ENCODE measurements at places on chromosomes 5 and 9. TPM values are rescaled to one million over a fixed set of nuclear protein-coding genes. Genes with fewer than 3 reads are reported as not detected.

- no peak for DNase-seq
- H3K27me3 ChIP-seq: no peaks in the 10 kb centered on the region
- H3K4me3 ChIP-seq: no peak overlapping the region
Observed at GRCh38 chr9:126276056-126276728, 50.4 kb upstream of the MVB12B start.

The PAEP gene
- total RNA-seq: not detected

DNA sequence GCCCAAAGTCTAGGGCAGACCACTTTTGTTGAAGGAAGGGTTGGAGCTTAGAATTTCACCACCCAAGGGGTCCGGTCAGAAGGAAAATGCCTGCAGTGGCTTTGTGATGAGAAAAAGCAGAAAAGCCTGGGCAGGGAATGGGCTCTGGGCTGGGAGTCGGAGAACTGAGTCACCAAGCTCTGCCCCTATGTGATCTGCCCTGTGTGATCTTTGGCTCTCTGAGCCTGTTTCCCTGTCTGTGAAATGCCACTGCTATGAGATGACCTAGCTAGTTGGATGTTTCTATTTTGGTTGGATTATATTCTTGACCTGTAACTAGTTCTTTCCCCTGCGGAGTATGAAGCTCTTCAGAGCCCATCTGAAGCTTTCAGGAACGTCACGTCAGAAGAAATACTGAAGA is 9.8 kb downstream of the POLR1E start:
- no peak overlapping the region for H3K4me3 ChIP-seq
- DNase-seq: no peak
- no peaks in the 10 kb centered on the region for H3K27me3 ChIP-seq

The PCDHGA10 gene
- 7.4 TPM for total RNA-seq

DNA sequence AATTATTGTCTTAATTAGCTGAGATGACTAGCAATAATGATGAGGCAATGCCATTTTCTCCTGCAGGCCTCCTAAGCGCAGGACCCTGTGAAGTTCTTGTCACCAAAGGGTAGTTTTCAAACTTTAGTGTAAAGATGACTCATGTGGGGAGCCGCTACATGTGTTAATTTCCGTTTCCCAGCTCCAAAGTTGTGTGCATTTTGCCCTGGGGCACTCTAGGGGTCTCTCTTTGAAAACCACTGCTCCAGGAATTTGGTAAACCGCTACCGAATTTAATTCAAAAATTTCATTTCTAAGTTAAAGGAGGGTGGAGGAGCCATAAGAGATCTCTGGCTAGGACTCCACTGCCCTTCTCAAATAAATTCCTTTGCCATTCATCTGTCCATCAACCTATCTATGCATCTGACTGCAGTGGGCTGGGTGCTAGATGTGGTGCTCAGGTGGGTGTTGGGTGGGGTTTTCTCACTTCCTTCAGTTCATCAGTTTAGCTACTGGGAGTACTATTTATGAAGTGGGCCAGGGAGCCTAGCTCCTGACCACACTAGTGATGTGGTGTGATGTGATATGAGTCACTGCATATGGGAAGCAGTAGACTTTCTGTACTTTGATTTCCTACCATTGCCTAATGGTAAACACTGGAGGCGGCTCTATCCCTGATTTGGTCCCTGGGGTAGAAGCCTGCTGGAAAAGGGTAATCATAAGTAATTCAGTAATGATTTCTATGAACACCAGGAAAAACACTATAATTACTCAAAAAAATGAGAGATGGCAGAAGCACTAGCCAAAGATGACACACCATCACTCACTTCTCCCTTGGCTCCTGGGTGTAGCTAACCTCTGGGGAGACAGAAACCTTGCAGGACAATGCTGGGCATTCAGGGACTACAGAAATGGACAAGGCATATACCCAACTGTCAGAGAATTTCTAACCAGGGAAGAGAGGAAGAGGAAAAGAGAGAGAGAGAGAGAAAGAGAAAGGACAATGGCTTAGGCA is 4.0 kb upstream of the ZSWIM6 start:
- H3K4me1 ChIP-seq: peaks cover 2% of the 10 kb centered on the region
- no peak overlapping the region for H3K4me3 ChIP-seq
- no peak overlapping the region for H3K27ac ChIP-seq

DNA sequence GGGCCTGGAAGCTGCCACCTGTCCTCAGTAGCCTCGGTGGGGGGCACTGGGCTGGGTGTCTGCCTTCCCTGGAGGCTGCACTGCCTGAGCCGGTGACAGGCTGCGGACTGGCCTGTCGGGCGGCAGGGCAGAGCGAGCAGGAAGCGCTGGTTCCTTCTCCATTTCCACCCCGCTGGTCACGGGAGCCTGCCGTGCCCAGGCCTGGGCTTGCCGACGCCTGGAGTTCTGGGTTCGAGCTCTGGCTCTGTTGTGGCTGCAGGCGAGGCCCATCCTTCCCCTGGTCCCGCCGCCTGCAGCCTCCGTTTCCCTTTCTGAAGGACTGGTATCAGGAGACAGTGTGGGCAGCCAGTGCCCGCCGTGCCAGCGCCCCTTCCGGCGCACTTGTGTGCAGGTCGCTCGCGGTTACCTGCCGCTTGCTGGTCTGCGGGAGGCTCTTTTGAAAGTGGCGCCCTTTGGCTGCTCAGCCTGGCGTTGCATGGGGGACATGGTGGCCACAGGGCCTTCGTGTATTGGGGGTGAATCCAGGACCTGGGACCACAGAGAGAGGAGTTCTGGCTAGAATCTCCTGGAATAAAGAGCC is 34.0 kb downstream of the RXRA start:
- no peak for DNase-seq
- no peaks in the 10 kb centered on the region for H3K36me3 ChIP-seq
- no peaks in the 10 kb centered on the region for H3K27me3 ChIP-seq
- H3K27ac ChIP-seq: peak overlapping the region; percentile 59
- no peak overlapping the region for H3K4me3 ChIP-seq
- peaks cover 92% of the 10 kb centered on the region for H3K4me1 ChIP-seq

- peak overlapping the region; percentile 74 for H3K4me3 ChIP-seq
- H3K36me3 ChIP-seq: peaks cover 31% of the 10 kb centered on the region
- peak overlapping the region; percentile 91 for H3K27ac ChIP-seq
- DNase-seq: peak; percentile 54
- H3K4me1 ChIP-seq: no peaks in the 10 kb centered on the region
Observed at GRCh38 chr9:87725356-87725899, 491 bp upstream of the CTSL start.

DNA sequence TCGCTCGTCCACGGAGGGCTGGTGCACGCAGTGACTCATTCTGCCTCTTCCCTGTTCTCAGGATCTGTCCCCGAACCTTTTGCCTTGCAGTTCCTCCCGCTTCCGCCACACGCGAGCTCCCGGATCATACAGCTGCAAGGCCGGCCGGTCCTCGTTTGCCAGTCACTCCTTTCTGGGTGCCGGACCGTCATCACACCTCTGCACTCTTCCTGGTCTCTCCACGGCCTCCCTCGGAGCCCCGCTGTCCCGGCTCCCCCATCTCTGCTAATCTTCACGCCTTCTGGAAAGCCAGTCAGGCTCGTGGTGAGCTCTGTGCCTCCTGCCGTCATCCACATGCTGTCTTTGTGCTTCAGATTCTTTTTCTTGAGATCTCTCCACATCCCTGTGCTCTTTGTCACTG is 91.8 kb downstream of the STX17 start:
- H3K36me3 ChIP-seq: peaks cover 6% of the 10 kb centered on the region
- H3K27ac ChIP-seq: no peak overlapping the region
- H3K27me3 ChIP-seq: no peaks in the 10 kb centered on the region
- H3K4me1 ChIP-seq: no peaks in the 10 kb centered on the region

The SOX30 gene
- total RNA-seq: not detected

DNA sequence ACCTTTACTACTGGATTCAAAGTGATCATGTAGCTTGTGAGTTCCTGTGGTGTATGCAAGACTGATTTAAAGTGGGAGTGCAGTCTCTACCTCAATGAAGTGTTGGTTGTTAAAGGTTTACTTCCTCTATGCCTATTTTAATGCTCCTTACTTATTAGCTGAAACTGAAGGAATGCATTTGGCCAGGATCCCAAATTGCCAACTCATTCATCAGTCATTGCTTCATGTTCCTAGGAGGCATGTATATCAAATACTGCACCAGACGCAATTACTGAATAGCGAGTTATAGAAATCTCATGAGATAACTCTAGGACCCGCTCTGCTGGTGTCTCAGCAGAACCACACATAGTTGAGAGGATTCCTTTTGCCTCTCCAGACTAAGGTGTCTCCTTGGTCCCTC is 143.0 kb upstream of the RPS23 start:
- no peaks in the 10 kb centered on the region for H3K4me1 ChIP-seq
- no peak overlapping the region for H3K4me3 ChIP-seq
- no peaks in the 10 kb centered on the region for H3K36me3 ChIP-seq
- no peaks in the 10 kb centered on the region for H3K27me3 ChIP-seq

The PTGES gene
- total RNA-seq: 0.52 TPM

- no peak for DNase-seq
- no peak overlapping the region for H3K27ac ChIP-seq
- no peaks in the 10 kb centered on the region for H3K36me3 ChIP-seq
- no peaks in the 10 kb centered on the region for H3K4me1 ChIP-seq
- H3K27me3 ChIP-seq: no peaks in the 10 kb centered on the region
Observed at GRCh38 chr5:140982083-140982716, 15.9 kb downstream of the PCDHAC2 start.

- no peaks in the 10 kb centered on the region for H3K4me1 ChIP-seq
- no peak for DNase-seq
- no peaks in the 10 kb centered on the region for H3K36me3 ChIP-seq
- no peaks in the 10 kb centered on the region for H3K27me3 ChIP-seq
Observed at GRCh38 chr5:37915097-37915736, 75.4 kb upstream of the GDNF start.

- no peak overlapping the region for H3K4me3 ChIP-seq
- no peak overlapping the region for H3K27ac ChIP-seq
- DNase-seq: no peak
- no peaks in the 10 kb centered on the region for H3K36me3 ChIP-seq
- no peaks in the 10 kb centered on the region for H3K4me1 ChIP-seq
- H3K27me3 ChIP-seq: no peaks in the 10 kb centered on the region
Observed at GRCh38 chr5:15946026-15946425, 233.6 kb downstream of the MARCHF11 start.

DNA sequence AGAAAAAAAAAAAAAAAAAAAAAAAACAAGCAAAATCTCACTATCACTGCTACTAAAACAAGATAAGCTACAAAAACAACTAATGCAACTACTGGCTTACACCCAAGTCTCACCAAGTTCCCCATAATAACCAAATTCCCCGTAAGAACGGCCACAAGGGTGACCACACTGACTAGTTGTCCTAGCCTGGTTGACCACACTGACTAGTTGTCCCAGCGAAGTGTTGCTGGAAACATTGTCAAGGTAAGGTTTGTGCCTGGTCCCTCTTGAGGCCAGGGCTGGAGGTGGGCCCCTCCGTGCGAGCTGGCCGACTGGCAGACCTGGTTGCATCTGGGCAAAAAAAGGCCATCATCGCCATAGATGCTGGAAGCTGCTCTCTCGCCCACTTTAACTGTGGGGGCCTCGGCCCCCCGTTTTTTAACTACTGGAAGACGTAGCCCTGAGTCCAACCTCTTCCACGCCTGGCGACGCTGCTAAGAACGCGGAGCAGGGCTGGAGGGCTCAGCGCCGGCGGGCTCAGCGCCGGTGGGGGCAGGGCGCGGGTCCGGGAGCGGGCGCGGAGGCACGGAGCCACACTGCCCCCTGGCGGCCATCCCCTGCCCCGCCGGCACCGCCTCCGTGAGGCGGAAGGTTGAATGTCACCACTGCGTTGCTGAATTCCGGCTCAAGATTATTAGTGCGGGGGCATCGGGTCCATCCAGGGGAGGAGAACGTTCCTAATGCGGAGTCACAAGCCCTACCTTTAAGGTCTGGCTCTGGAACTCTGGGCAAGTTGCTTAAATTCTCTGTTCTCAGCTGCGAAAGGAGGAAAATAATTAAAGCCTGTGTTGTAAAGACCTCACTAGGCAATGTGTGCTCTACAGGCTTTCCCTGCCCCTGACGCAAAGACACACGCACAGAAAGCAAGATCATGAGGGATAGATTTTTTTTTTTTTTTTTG is 84.0 kb downstream of the HSD17B3 start:
- H3K27me3 ChIP-seq: peaks cover 10% of the 10 kb centered on the region
- no peaks in the 10 kb centered on the region for H3K36me3 ChIP-seq
- peak; percentile 81 for DNase-seq
- H3K4me1 ChIP-seq: peaks cover 10% of the 10 kb centered on the region

The IL31RA gene
- total RNA-seq: not detected

The NTRK2 gene
- total RNA-seq: 3.9 TPM

The PAX5 gene
- total RNA-seq: not detected

DNA sequence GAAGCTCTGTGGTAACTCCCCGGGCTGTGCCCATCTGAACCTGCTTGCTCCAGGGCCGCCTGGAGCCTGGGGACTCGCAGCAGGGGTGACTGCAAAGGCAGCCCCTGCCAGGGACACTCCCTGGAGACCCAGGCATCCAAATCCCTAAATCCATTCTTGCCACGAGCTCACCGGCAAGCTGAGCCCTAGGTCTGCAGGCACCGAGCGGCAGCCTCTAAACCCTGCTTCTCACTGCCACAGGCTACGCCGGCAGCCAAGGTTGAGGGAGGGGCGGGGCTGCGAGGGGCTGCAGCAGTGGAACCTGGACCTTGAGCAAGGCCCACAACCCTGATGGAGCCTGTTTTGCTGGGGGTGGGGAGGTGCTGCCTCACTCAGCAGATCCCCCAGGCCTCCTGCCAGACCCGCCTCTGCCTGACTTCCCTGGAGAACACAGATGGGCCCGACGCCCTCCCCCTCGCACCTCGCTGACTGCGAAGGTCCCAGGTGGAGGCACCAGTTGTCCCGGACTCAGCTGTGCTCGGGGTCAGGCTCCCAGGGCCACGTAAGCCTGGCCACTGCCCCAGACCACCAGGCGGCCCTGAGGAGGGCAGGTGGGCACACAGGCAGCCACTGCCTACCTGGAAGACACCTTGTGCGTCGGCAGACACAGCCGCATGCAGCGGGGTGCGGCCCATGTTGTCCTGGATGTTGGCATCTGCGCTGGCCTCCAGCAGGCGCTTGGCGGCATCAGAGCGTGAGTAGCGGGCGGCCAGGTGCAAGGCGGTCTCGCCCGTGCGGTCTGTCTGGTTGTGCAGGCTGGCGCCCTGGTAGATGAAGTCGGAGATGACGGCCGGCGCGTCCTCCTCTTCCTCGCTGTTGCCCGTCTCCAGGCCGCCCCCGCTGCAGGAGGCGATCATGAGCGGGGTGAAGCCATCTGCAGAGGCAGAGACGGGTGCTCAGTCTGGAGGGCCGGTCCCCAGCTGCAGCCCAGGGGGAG is 17.4 kb upstream of the SEC16A start:
- H3K27ac ChIP-seq: no peak overlapping the region
- H3K27me3 ChIP-seq: no peaks in the 10 kb centered on the region
- no peaks in the 10 kb centered on the region for H3K4me1 ChIP-seq
- DNase-seq: no peak
- H3K4me3 ChIP-seq: no peak overlapping the region
- H3K36me3 ChIP-seq: peaks cover 98% of the 10 kb centered on the region

The ENC1 gene
- total RNA-seq: 3.8 TPM

All from heart left ventricle (tissue), 16 donors.